Stimulated activated CD4-positive, alpha-beta T cell treated with anti-CD3 and anti-CD28 coated beads, Interleukin-4, amount 100 ng/mL, for 48 hours (primary cell): ENCODE measurements at places on chromosomes 11 and 22.

GRCh38 chr11:82267186-82267585 lies 466.5 kb downstream of the FAM181B start:
- DNase-seq: no peak

- DNase-seq: no peak
Measured at GRCh38 chr11:74642912-74643311, 50.5 kb downstream of the POLD3 start.

GRCh38 chr22:48147831-48148230 lies 1385.4 kb downstream of the TBC1D22A start:
- no peak for DNase-seq

GRCh38 chr11:116857316-116857715 lies 19.9 kb upstream of the APOA1 start:
- no peak for DNase-seq

GRCh38 chr11:69251639-69252489 lies 42.1 kb upstream of the MYEOV start:
- no peak for DNase-seq

DNA sequence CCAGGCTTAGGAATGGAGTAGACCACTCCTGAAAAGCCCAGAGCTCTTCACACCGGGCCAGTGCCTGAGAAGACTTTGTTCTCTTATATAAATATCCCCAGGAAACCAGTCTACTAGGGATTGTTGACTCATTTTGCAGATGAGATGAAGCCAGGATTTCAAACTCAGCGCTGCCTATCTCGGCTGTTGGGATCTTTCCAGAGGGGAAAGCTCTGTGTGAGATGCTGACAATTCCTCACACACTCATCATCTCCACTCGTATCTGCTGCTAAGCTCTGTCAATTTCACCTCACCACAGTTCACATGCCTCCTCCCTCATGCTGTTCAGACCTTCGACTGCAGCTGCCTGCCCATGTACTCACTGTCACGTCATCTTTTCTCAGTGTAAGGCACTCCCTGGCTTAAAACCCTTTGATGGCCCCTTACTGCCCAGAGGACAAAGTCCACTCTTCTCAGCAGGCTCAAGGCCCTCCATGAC lies 12.5 kb downstream of the USH1C start:
- DNase-seq: no peak

DNA sequence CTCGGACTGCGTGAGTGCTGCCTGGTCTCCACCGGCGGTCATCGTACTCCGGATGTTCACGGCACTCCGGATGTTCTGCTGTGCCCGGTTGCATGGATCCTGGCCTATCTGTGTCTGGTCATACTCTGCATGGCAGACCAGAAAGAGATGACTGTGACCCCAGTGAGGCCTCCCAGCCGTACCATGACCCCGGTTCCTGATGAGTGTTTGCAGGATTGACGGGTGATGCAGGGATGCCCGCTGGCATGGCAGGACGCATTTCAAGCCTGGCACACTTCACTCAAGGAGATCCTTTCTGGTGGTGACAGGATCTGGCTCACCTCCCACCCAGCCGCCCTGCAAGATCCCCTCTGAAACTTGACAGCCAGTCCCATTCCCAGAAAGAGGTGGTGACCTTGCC lies 6.3 kb downstream of the GLB1L2 start:
- no peak for DNase-seq

DNA sequence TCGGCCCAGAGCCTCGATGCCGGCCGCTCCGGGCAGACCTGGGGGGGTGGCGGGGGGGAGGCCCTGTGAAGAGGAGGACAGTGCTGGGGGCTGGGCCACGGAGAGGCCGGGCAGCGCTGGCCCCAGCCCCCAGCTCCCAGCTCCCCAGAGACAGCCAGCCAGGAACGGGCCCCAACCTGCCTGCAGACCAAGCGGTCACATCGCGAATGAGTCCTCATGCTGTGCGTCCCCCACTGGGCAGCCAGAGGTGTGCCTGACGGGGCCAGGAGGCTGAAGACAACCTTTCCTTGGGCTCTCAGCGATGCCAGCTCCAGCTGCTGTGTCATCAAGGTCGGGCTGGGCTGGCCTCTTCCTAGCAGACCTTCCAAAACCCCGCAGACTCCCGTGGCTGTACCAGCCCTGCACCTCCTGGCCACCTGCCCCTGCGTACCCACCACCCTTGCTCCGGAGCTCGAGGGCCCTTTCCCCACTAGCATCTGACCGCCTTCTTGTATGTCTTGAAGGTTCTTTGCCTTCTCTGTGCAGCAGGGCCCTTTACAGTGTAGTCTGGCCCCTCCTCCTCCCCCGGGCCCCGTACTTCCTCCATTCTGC lies 88.4 kb downstream of the CDKN1C start:
- DNase-seq: no peak

GRCh38 chr11:12968101-12968500 lies 41.0 kb upstream of the RASSF10 start:
- DNase-seq: no peak

- DNase-seq: no peak
Measured at GRCh38 chr11:991034-991433, 45.5 kb downstream of the MUC6 start.

- DNase-seq: peak; percentile 64
Measured at GRCh38 chr11:66336234-66337102, at the start of gene RIN1. TSS of gene RIN1 (minus strand) at chr11:66336434. CDS start at chr11:66336402, 32 bp downstream.

- peak; percentile 84 for DNase-seq
Measured at GRCh38 chr22:38681582-38682335, at the start of gene TOMM22. TSS of gene TOMM22 (plus strand) at chr22:38681957. CDS start at chr22:38681979, 22 bp downstream.

GRCh38 chr11:1924181-1924580 lies 4.7 kb downstream of the TNNT3 start:
- DNase-seq: no peak

- no peak for DNase-seq
Measured at GRCh38 chr11:3712274-3712673, 41.1 kb upstream of the CHRNA10 start.

GRCh38 chr22:47396515-47396914 lies 634.1 kb downstream of the TBC1D22A start:
- DNase-seq: no peak

DNA sequence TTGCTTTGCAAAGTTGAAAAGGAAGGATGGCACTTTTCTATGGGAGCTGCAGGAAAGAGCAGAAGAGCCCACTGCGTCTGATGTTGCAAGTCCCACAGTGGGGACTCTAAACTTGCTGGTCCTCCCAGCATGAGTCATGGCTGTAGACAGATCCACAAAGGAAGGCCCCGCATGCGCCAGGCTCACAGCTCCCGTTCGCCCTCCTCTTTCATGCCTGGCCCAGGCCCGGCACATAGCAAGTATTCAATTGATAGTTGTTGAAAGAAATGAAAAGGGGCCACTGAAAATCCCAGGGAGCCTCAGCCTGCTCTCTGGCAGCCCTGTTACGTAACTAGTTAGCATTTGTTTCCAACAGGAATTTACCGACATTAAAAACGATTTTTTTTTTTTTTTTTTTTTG lies 18.9 kb downstream of the AP1B1 start:
- no peak for DNase-seq

DNA sequence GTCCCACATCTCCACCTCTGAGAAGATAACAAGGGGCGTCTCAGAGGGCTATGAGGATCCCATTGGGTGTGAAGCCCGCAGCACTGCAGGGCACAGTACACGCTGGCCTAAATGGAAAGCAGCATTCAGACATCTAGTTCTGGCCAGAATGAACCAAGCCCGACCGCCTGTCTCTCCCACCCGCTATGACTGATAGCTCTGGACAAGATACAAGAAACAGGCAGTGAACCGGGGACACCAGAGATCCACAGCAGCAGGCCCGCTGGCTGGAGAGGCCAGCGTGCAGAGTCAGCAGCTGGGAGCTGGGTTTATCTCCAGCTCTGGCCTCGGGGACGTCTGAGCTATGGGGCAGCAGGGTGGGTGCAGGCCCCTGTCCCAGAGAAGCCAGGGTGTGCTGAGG lies 9.6 kb downstream of the CERK start:
- no peak for DNase-seq

GRCh38 chr11:2092956-2093412 lies 46.2 kb downstream of the IGF2 start:
- DNase-seq: no peak

GRCh38 chr11:46141597-46141996 lies 20.3 kb upstream of the PHF21A start:
- DNase-seq: no peak

- DNase-seq: no peak
Measured at GRCh38 chr11:133900176-133901105, 55.1 kb upstream of the SPATA19 start.

- DNase-seq: no peak
Measured at GRCh38 chr11:61019832-61020405, 48.4 kb downstream of the CD6 start.

GRCh38 chr11:22336587-22336986 lies 1.6 kb upstream of the SLC17A6 start:
- no peak for DNase-seq
